B cell (primary cell): ENCODE measurements at places on chromosomes 2 and 18. TPM values are rescaled to one million over a fixed set of nuclear protein-coding genes. Genes with fewer than 3 reads are reported as not detected.

GRCh38 chr2:17538844-17539554, 1.5 kb upstream of the VSNL1 start:
- peaks cover 43% of the 10 kb centered on the region for H3K27me3 ChIP-seq
- H3K4me1 ChIP-seq, result peaks cover 17% of the 10 kb centered on the region
- DNase-seq, result no peak
- no peak overlapping the region for H3K4me3 ChIP-seq
- no peaks in the 10 kb centered on the region for H3K36me3 ChIP-seq

- H3K4me3 ChIP-seq, result no peak overlapping the region
- no peaks in the 10 kb centered on the region for H3K36me3 ChIP-seq
- H3K4me1 ChIP-seq, result no peaks in the 10 kb centered on the region
- no peaks in the 10 kb centered on the region for H3K27me3 ChIP-seq
- no peak for DNase-seq
These were observed 358.8 kb downstream of the CMPK2 start for GRCh38 chr2:6506859-6507258.

DNA sequence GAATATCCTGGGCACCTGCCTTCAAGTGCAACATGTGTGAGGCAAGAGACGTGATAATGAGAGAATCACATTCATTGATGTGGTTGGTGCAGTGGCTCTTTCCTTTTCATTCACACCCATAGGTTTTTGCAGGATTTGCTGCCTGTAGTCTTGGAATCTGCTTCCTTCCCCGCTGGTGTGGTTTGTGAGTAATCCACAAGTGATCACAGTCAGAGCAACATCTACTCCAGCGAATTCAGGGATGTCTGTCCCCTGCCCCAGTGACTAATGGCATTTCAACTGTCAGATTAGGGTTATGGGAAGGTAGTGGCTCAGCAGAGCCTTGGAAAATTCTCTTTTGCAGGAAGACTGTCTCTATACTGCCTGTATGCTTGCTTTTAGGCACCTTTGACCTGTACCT, 225.5 kb upstream of the RBMS1 start:
- no peaks in the 10 kb centered on the region for H3K27me3 ChIP-seq
- no peak overlapping the region for H3K4me3 ChIP-seq
- no peaks in the 10 kb centered on the region for H3K4me1 ChIP-seq
- DNase-seq, result no peak
- H3K36me3 ChIP-seq, result no peaks in the 10 kb centered on the region

Gene UGT1A7
- not detected in 2 replicates for polyA plus RNA-seq
